Uterus (tissue), 4 donors: ENCODE measurements at places on chromosomes 6 and 20. TPM values are rescaled to one million over a fixed set of nuclear protein-coding genes. Genes with fewer than 3 reads are reported as not detected.

The PERP gene
- total RNA-seq, result 18.4 TPM

The GID8 gene
- 16.4 TPM for total RNA-seq

The REM1 gene
- total RNA-seq, result 10.2 TPM

DNA sequence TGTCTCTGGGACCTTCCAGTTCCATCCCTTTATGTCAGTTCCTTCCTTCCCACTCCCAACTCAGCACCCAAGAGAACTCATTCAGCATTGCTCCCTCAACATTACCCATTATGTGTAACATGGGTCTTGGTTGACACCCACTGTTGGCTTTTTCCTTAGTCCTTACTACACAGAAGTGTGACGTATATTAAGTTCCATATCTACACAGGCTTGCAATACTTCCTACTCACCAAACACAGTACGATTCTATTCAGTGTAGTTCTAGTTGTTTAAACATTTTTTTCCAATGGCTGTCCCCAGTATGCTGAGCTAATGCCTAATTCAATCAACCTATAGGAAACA, 37.7 kb downstream of the ARHGAP18 start:
- DNase-seq, result no peak
- no peaks in the 10 kb centered on the region for H3K27me3 ChIP-seq
- H3K36me3 ChIP-seq, result no peaks in the 10 kb centered on the region
- no peaks in the 10 kb centered on the region for H3K4me1 ChIP-seq
- no peak overlapping the region for H3K4me3 ChIP-seq

GRCh38 chr20:59948828-59949720, 8.9 kb downstream of the FAM217B start:
- no peaks in the 10 kb centered on the region for H3K4me1 ChIP-seq
- no peak overlapping the region for H3K4me3 ChIP-seq
- no peaks in the 10 kb centered on the region for H3K27me3 ChIP-seq
- no peaks in the 10 kb centered on the region for H3K36me3 ChIP-seq
- no peak overlapping the region for H3K27ac ChIP-seq
- DNase-seq, result no peak

The NTSR1 gene
- not detected for total RNA-seq

The LCA5 gene
- 3.6 TPM for total RNA-seq

The PDE10A gene
- total RNA-seq, result 73.5 TPM
